ENCODE measurements at places on chromosomes 4 and X. TPM values are rescaled to one million over a fixed set of nuclear protein-coding genes. Genes with fewer than 3 reads are reported as not detected.

The CSAG1 gene
- total RNA-seq, result not detected

The ADGRA3 gene
- total RNA-seq, result 9.4 TPM

The SLC6A8 gene
- 12.5 TPM for total RNA-seq

The ARMCX1 gene
- total RNA-seq, result 29.0 TPM

The LGI2 gene
- total RNA-seq, result not detected

The UPF3B gene
- total RNA-seq, result 3.3 TPM

The TRO gene
- 15.0 TPM for total RNA-seq

The CYLC1 gene
- not detected for total RNA-seq

The SMAD1 gene
- 24.0 TPM for total RNA-seq

The MAP3K15 gene
- not detected for total RNA-seq

The SOD3 gene
- 3.8 TPM for total RNA-seq

The CXCL3 gene
- not detected for total RNA-seq

The S100G gene
- total RNA-seq, result not detected

The HSFX1 gene
- 0.25 TPM for total RNA-seq

The TLR2 gene
- total RNA-seq, result not detected

The GAGE1 gene
- total RNA-seq, result not detected

The GPRASP1 gene
- 0.54 TPM for total RNA-seq
